Fibroblast of skin of left biceps (primary cell): ENCODE measurements at places on chromosomes 3 and 15.

GRCh38 chr15:47184003-47184907, 533.0 kb upstream of the SEMA6D start:
- DNase-seq, result no peak

DNA sequence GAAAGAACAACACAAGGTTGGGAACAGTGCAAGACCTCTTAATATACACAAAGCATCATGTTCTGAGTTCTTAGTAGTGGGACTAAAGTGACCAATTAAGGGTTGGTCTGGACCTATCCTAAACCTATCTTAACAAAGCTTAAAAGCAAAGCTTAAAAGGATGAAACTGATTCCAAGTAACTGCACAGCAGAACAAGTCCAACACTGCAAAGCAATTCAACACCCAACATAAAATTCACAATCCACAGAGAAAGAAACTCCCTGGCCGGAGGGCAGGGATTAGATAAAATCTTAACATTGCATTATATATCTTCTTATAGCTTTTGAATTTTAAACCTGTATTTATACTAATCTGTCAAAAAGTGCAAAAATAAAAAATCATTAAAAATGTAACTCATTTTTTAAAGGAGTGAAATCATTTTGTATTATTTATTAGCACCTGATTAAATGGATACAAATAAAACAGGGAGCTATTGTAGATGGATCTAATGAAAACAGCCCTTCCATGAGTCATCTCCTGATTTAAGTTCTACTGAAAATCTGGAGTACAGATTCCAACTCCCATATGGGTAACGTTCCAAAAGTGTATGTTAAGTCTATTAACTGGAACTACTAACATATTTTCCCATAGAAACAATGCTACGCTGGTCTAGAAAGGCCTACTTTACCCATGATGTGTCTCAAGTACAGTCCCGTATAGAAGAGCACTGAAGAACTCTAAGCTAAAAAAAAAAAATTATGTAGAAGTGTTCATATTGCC, 34.9 kb downstream of the PIK3R4 start:
- peak; percentile 57 for DNase-seq

GRCh38 chr15:69735121-69735520, 282.5 kb downstream of the RPLP1 start:
- peak; percentile 73 for DNase-seq

DNA sequence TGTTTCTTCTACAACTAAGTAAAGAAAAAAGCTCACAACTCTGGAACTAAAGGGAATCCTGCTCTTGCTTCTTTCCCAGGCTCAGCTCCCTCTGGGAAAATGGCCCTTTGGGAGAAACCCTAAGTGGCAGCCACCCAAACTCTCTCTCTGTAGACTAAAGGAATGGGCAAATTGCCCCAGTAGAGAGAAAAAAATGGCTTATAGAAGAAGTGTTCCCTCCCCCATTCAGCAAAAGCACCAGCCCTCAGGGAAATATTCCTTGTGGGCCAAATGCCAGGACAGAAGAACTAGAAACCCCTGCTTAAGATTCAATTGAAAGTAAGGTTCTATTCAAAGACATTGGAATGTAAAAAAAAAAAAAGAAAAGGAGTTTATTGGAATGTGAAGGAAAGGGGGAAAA, 603.7 kb upstream of the ALCAM start:
- DNase-seq, result peak; percentile 66

- DNase-seq, result no peak
Measured at GRCh38 chr15:78749831-78750230, 61.4 kb downstream of the ADAMTS7 start.

GRCh38 chr3:11385326-11385725, 113.1 kb downstream of the ATG7 start:
- DNase-seq, result no peak

DNA sequence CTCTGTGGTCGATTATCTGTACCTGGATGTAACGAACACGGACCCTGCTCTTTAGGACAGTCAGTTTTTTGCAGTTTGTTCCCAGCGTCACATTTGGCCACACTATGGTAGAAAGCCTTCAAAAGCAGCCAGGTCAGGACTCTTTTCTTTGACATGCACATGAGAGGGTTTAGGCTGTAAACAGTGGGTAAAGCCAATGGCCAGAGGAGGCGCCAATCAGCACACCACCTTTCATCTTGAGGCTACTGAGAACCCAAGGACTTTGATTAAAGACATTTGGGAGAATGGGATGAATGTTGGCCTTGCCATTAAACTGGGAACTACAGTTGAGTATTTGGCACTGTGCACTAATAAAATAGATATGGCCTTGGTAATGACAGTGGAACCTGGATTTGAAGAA, 225.9 kb downstream of the OXSM start:
- DNase-seq, result no peak

DNA sequence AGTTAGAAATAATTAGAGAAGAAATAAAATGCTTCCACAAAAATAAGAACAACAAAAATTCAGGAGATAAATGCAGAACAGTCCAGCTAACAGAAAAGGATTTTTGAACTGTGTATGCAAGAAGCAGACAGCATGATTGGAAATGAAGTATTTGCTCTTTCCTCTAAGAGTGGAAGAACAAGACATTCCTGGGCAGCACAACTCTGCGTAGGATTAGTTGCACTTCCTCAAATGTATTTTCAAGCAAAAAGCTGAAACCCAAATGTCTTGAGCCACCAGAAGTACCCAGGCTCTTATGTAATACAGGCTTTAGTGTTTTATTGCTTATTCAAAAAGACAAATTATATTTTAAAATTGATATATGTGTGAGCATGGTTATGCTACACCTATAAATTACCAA, 127.2 kb downstream of the ZBTB20 start:
- DNase-seq, result no peak

DNA sequence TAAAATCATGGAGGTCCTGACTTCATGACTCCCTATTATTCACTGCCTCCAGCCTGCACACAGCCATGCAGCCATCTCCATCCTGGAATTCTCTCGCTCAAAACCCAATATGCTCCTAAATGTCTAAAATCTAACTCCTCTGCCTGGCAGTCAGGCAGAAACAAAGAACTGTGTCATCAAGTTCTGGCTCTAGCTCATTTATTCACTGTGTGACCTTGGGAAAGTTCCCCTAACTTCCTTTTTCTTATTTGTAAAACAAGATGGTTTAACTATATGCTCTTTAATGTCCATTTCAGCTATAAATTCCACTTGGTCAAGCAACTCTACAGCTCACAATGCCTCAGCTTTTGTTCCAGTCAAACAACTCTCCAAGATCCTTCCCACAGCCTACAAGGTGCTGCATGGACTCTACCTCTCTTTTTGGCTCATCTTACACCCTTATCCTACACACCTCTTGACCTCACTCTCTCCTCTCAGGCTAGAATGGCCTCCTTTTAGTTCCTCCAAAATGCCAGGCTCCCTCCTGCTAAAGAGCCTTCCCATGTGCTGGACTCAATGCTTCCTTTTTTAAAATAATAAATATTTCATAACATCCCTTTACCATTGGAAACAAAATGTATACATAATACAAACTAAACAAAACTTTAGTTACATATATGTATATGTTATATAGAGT, 16.4 kb downstream of the PIK3CB start:
- DNase-seq, result no peak

DNA sequence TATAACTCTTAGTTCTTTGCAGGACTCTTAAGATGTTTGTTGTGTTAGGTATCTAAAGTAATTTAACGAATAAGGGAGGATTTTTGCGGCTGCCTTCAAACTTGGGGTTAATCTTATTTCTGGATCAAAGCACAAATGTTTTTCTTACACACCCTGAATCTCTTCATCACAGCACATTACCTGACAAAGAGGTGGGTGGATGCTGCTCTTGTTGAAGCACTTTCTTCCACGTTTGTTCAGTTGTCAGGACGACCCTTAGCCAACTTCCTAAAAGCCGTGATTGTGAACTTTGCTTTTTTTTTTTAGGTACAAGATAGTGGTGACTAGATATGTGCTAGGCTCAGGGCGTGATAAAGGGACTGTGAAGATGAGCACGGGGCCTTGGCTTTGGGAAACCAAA, 36.0 kb downstream of the YEATS2 start:
- no peak for DNase-seq

DNA sequence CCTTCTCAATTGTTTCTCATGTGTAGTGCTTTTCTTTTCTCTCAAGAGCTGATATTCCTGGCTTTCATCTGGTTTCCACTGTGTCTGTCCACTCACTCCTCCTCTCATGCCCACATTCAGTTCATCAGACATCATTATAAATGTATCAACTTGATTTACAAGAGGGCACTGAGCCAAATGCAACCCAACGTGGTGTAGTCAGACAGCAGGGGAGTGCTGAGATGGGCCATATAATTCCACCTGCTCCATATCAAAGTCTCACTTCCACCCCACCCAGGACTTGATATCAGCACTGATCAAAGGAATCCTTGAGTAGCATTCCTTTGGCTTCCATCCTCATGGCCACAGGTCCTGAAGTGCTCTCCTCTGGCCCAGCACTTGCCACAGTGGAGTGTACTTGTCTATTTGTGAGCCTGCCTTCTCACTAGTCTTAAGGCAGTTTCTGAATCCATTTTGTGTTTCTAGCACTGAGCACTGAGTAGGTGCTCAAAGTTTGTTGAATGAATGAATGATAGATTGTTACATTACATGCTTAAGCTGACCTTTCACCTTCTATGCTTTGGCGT, 252.8 kb downstream of the CLSTN2 start:
- DNase-seq, result no peak

DNA sequence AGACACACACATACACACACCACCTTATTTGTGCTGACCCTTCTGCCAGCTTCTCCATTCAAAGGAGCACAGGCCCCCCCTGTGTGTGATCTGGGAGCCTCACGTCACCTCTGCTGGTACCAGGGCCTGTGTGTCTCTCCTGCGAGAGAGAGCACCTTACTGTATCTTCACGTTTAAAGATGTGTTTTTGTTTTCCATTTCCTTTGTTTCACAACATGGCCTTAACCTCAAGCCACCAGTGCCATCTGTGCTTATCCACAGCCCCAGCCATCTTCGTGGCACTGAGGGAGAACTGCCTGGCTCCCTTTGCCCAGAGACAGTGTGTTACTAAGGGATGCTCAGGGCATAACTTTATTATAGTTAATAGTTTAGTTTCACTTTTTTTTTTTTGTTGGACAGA, 52.3 kb downstream of the ABHD2 start:
- no peak for DNase-seq

DNA sequence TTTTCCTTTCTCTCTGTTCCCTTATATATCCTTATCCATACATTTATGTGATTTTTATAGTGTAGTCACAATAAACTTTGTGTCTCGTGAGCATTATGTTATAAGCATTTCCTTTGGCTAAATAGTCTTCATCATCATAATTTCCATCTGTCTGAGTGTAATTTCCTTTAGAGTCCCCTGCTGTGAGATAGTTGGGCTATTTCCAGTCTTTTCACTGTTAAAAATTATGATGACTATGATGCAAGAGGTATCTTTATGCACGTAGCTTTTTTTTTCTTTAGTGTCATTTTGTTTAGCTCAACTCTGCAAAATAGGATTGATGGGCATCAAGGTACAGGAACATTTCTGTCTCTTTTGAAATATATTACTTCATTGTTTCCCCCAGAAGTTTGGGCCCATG, 26.9 kb upstream of the CA12 start:
- peak; percentile 55 for DNase-seq

- no peak for DNase-seq
Measured at GRCh38 chr15:94300612-94301011, 69.3 kb downstream of the MCTP2 start.

- DNase-seq, result no peak
Measured at GRCh38 chr3:11250902-11251806, 21.0 kb upstream of the ATG7 start.

- DNase-seq, result no peak
Measured at GRCh38 chr15:57618325-57618724, 26.6 kb downstream of the MYZAP start.

GRCh38 chr3:111173328-111173900, 101.8 kb downstream of the NECTIN3 start:
- DNase-seq, result peak; percentile 10

- peak; percentile 36 for DNase-seq
Measured at GRCh38 chr15:29103824-29104565, 165.6 kb downstream of the NSMCE3 start.

DNA sequence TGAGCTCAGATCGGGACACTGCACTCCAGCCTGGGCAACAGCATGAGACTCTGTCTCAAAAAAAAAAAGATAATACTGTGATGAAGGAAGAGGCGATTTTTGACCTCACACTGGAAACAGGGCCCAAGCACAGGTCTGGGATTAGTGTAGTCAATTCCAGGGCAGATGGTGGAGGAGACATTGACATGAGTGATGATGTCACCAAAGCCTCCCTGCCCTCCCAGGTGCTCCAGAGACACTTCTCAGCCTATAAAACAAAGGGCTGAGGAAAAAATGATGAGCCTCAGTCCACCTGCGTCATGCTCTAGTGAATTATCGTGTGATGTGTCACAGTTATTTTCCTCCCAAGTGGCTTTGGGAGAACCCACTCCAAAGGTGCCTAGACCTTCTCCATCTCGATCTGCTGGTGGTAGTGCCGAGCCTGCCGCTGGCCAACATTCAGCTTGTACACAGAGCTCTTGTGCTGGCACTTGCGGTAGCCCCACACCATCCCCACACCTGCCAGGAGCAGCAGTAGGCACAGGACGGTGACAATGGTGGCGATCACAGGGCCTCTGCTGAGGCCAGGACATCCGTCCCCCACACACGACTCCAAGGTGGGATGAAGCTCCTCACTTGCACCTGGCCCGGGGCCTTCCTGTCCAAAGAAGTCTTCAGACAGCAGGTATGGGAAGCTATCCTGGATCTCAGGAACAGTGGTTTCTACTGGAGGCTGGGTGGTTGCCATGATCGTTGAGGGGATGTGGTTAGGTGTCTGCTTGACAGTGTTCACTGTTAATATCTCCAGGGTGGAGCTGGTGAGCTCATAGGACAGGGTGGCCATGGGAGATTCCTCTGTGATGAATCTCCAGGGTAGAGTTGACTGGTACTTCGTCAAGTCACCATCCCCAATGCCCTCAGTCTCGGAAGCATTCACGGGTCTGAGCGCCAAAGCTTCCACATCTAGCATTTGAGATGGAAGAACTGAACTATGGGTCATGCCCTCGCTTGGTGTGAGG, 38.8 kb downstream of the CRTAP start:
- no peak for DNase-seq

DNA sequence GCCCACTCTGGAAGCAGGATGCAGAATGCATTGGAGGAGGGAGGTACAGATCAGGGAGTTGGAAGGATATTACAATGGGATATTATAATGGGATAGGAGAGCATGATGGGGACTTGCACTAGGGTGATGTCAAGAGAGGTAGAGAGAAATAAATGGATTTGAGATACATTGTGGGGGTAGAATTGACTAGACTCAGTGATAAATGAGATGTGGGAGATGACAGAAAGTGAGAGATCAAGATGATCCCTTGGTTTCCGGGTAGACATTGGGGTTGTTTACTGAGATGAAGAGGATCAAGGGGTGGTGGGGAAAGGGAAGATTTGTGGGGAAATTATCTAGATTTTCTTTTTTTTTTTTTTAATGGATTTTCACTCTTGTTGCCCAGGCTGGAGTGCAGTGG, 42.7 kb downstream of the BFSP2 start:
- DNase-seq, result no peak
